ENCODE measurements at places on chromosomes 11 and 22.

DNA sequence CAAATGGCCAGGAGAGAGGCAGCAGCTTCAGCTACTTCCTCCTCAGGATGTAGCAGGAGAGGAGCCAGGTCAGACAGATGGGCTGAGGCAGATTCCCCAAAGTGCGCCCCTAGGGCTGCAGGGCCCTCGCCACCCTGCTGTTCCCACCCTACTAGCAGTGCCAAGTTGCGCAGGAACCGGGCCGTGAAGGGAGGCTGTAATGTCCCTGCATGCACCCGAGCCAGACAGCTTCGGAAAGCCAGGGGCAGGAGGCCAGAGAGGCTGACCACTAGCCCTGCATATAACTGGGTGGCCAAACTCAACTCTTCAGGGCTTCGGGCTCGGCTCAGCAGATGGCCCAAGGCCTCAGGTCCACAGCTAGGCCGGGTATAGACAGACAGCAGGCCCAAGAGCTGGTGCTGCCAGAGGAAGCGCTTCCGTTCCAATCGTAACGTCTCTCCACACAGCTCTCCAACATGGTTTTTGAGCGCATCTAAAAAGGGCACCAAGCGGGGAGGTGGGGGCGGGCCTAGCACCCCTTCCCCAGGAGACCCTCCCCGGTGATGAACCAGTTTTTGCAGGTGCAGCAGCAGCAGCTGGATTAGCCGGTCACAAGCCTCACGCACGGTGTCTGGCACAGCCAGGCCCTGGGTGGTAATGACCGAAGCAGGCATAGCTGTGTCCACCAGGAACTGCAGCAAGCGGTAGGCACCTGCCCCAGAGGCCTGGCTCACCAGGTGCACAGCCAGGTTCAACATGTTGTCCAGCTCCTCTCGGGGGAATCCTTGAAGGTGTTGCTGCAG, 2.0 kb upstream of the GANAB start:
- no peak for DNase-seq

- peak; percentile 82 for DNase-seq
Observed at GRCh38 chr11:102794382-102794781, 3.6 kb downstream of the MMP1 start.

- DNase-seq = peak; percentile 41
Observed at GRCh38 chr22:24592058-24592850, 619 bp downstream of the LRRC75B start.

GRCh38 chr11:6799402-6799801, at the start of gene OR6A2:
TSS of gene OR6A2 (minus strand) at chr11:6799689. CDS start at chr11:6795708, 3,981 bp downstream.
- peak; percentile 72 for DNase-seq

DNA sequence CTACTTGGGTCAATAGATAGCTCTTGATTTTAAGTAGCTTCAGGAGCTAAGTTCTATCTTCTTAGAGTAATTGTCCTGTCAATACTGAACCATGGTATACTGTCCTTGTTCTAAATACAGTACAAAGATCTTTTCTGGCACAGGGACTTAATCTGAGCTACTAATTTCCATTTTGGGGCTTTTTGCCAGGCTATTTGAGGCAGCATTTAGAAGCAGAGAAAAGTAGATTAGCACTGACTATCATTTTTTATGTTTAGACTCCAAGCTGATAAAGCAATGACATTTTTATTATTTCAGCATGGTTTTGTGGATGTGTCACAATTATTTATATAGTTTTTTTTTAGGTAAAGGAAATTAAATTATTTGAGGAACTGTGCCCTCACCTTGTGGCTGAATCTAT, 163.2 kb downstream of the FAT3 start:
- DNase-seq = no peak

GRCh38 chr11:74684661-74685060, 46.6 kb downstream of the CHRDL2 start:
- no peak for DNase-seq
